ENCODE measurements at places on chromosomes 6 and 20. TPM values are rescaled to one million over a fixed set of nuclear protein-coding genes. Genes with fewer than 3 reads are reported as not detected.

- no peak for DNase-seq
Measured at GRCh38 chr20:42938441-42939205, 251.1 kb downstream of the PTPRT start.

DSP gene
- total RNA-seq: 29.2 TPM

- DNase-seq: no peak
Measured at GRCh38 chr6:5179917-5180316, 80.8 kb downstream of the LYRM4 start.

DNA sequence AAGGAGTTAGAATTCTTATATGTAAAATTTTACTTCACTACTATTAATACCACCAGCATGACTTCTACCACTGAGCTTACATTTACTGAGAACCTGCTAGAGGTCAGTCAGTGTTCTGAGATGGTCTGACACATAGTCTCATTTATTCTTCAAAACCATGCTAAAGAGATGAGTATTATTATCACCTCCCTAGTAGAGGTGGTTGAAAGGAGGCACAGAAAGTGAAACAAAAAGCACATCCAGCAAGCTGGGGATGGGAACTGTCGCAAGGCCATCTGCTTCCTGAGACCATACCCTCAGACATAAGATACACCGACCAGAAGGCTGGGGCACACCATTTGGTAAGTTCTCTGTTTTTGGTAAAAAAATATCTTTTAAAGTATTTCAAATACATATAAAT, 137.7 kb downstream of the INSM1 start:
- DNase-seq: no peak

GRCh38 chr6:152478377-152479010, 158.7 kb downstream of the SYNE1 start:
- no peak for DNase-seq
